ENCODE measurements at places on chromosomes 12 and 14.

- DNase-seq, result no peak
These were observed 52.1 kb downstream of the NUAK1 start for GRCh38 chr12:106086696-106087095.

DNA sequence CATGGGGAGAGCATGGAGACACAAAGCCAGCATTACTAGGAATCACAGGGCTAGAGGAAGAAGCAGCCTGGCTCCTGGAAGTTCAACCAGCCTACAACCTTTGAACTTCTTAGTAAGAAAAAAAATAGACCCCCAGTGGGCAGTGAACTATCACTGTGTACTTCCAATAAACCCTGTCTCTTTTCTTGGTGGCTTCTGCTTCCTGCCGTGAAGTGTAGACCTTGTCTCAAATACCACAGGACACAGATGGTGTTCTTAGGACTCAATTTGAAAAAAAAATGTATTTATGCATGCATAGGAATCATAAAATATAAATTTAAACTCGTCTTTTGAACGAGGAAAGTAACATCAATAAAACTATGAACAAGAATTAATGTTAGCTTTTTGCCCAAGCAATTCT, 3.6 kb upstream of the PTGER2 start:
- no peak for DNase-seq

DNA sequence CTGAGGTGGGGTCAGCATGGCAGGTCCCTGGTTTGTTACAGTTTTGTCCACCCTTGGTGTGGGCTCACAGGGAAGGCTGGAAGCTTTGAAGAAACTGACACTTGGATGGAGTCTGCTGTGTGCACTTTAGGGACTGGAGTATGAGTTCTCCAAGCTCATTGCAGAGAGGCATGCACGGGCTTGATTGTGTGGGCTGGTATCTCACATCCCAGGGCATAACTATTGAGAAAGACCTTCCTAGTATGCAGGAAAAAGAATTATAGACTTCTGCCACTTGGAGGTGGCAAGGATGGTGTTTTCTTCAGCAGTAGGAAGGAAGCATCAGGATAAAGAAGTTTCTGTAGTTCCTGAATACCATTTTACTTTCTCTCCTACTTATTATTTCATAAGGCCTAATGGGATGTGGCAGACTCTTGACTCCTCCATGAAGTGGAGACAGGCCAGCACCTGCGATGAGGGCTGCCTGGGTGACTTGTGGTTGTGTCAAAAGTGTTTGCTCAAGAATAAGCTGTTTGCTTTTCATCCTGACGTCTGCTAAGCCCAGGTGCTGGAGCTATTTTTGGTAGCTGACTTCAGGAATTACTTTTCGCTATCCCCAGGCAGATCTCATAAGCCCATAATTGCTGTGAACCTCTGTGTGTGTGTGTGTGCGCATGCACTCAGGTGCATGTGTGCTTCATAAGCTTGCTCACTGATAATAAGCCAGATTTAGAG, 125.8 kb downstream of the KTN1 start:
- no peak for DNase-seq

DNA sequence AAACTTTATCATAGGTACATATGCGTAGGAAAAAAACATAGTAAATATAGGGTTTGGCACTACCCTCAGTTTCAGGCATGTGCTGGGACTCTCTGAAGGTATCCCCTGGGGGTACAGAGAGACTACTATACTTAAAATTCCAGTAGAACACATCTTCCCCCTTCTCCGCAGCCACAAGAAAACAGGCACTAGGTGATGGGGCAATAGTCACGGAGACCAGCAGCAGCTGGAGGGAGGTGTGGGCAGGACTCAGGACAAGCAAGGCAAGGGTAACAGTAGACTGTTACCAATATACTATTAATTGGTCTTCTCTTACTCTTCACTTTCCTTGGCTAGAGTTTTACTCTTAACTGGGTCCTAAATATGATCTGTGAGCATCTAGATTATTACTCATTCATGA, 4.6 kb upstream of the PAPOLA start:
- DNase-seq, result no peak

DNA sequence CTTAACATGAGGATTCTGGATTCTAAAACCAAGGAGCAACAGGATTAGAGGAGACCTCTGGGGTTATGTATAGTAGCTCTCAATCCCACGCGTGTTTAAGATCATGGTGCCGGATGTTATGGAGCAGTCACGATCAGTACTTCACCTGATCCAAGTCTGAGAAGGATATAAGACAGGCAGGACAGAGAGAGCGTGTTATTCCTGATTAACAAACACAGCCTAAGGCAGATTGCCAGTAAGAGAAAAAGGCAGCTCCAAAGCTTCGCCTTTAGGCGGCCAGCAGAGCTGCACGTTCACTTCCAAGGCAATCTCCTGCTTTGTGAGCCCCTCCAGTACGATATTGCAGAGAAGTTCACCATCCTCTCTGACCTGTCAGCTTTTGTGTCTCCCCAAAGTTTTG, 5.5 kb downstream of the SETD3 start:
- no peak for DNase-seq

DNA sequence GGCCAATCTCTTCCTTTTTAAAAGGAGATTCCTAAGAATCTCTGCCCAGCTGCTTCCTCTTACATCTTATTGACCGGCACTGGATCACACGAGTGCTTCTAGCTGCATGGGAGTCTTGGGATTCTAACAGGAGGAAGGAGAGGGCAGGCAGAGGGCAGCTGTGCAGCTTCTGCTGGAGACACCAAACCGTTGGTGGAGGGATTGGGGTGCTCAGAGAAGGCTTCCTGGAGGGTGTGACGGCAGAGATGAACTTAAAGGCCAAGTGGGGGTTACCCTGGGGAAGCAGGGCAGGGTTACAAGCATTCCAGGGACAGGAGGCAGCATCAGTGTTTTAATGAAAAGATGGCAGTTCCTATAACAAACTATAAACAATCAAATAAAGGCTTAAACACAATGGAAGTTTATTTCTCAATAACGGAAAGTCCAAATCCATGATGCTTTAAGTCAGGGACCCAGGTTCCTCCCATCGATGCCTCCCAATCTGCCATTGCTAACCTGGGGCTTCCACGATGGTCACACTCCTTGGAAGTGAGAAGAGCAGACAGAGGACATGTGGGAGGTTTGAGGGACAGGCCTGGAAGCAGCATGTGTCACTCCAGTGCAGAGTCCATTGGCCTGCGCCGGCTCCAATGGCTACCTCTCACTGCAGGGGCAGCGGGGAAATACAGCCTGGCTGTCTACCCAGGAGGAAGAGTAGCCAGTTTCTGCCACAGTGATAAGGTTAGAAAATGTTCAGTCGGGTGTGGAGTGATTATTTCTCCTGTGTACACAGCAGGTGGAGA, 53.1 kb upstream of the DDX11 start:
- DNase-seq, result no peak

DNA sequence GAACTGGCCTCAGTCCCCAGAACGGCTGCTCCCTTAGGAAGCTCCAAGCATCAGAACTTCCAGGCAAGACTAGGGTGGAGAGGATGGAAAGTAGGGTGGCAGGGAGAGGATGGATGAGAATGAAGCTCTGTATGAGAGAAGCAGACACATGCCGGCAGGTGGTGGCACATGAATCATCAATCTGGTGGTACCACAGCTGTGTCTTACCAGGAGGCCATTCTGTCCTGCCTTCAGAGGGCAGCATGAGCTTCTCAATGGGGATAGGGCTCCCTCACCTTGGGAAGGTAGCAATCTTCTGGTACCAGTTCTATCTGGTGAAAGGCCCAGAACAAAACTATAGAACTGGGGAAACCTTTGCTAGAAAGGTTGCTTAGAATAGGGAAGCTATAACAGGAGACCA, 55.4 kb upstream of the PYGL start:
- no peak for DNase-seq

- no peak for DNase-seq
These were observed 8.9 kb downstream of the PDE1B start for GRCh38 chr12:54558311-54558710.

DNA sequence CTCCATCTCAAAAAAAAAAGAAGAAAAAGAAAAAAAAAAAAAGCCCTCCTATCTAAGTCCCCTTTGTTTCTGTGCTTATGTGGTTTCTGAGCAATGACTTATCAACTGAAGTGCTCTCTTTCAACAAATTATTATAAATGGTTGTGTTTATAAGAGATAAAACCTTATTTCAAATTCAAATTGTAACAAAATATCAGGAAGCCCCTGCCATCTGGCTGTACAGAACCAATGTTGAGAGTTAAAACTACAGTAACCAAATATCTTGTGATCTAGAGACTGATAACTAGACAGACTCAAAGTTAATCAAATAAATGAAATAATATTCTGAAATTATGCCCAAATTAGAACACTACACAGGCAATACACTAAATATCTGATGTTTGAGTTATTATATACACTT, 143.0 kb upstream of the CPNE8 start:
- no peak for DNase-seq

DNA sequence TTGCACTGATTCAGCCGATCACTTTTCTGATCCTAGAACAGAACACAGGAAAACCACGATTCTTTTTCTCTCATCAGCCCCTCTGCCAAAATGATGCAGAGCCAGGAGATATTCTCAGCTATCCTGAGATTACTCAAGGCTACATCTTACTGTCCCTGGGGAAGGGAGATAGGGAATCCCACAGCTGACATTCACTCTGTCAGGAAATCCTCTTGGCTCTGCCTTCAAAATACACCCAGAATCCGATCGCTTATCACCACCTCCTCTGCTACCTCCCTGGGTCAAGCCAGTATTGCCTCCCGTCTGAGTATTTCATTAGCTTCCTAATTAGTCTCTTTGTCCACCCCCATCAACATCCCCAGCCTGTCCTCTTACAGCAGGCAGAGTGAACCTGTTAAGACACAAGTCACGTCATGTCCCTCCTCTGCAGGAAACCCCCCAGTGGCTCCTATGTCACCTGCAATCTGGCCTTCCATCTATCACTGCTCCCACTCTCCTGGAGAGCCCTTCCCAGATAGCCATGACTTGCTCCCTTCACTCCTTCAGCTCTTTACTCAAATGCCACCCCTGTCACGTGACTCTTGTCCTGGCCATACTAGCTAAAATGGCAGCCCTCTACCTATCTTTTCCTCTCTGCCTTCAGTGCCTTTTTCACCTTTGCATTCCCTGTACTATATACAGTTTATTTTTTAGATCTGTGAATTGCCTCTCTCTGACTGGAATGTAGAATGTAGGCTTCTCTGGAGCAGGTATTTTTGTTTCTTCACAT, 70.3 kb downstream of the GALNT4 start:
- no peak for DNase-seq

- DNase-seq, result no peak
These were observed 88.4 kb downstream of the PRKCH start for GRCh38 chr14:61409782-61410181.

GRCh38 chr12:1811948-1812291, 8.4 kb upstream of the LRTM2 start:
- DNase-seq, result no peak

GRCh38 chr14:32727832-32728231, 210.8 kb upstream of the NPAS3 start:
- DNase-seq, result no peak

DNA sequence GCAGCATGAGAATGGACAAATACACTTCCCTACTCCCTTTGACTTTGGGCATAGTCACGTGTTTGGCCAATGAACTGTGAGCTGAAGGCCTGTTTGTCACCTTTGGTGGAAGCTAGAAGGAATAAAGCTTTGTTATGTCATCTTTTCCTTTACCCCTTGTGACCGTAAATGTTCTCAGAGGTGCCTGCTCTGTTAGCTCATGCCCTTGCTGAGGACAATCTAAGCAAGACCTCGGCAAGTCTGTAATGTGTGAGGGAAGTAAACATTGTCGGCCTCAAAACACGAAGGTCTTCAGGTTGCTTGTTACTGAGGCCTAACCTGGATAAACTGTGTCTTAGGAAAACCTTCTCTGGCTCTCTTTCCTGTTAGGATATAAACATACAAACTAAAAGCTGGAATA, 354.2 kb downstream of the TMEM132D start:
- no peak for DNase-seq

DNA sequence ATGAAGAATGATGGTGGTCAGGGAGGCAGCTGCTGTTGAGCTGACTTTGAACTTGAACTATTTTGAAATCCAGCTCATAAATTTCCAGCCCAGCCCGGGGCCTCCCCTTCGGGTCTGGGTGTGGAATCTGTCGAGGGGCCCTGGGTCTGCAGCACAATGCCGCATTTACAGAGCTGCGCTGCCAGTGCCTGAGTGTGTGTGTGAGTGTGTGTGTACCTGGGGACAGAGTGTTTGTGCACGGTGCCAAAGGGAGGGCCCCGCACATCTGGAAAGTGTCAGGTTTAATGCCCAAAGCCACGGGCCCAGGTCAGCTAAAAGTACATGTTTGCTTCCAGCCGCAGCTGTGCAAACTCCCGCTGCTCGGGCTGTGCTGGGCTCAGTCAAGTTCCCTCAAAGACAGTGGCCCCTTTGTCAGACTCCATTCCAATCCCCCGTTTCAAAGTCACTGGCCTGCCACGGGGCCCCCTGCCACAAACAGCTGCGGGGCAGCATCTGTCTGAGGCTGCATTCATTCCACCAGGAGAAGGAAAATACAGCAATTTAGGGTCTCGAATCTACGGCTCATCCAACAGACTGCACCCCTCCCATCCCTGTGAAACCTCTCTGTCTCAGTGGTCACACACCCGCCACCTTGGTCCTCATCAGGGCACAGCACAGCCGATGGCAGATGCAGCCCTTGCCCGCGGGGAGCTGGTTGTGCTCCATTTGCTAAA, 16.3 kb upstream of the RFLNA start:
- no peak for DNase-seq

GRCh38 chr12:91871751-91872150, 273.9 kb downstream of the BTG1 start:
- DNase-seq, result no peak

GRCh38 chr12:22234561-22234960, 99.9 kb downstream of the ST8SIA1 start:
- no peak for DNase-seq

- no peak for DNase-seq
These were observed 82.4 kb downstream of the CRADD start for GRCh38 chr12:93759512-93760081.

GRCh38 chr12:1719139-1719538, 28.3 kb downstream of the ADIPOR2 start:
- no peak for DNase-seq

DNA sequence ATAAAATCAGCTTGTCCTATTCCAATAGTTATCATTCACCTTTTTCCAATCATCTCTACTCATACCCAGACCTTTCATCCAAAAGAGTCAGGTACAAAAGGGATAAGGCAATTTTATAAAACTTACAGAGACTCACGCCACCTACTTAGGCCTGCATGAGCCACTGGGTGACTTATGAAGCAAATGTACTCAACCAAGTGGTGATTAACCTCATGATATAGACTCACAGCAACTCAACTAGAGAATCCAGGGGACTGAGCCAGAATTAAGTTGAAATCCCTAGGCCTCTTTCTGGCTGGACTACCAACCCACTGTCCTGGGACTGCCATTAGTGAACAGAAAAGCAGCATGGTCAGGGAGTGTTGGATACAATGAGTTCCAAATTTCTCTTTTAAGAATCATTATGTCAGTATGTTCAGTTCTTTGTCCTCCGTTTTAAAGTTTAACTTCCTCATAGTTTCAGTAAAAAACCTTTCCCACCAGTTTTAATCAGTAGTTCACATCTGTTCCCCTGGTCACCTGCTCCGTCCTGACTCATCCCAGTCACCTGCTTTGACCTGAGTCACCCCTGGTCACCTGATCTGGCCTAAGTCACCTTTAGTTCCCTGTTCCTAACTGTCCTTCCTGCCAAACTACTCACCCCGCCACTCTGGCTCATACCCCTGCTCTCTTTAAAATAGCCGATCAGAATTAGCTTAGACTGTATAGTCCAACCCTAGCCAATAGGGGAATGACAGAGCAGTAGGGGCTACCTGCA, 36.8 kb downstream of the SPTSSA start:
- DNase-seq, result no peak

Data from left cardiac atrium (tissue), 4 donors.